ENCODE measurements at places on chromosomes 7 and 10.
A peak's percentile ranks its signal among the peaks of the same experiment; 100 is the strongest.

- DNase-seq: no peak
These were observed 7.5 kb upstream of the ZKSCAN1 start for GRCh38 chr7:100007887-100008286.

- DNase-seq: no peak
These were observed 10.8 kb downstream of the BTRC start for GRCh38 chr10:101364721-101365120.

DNA sequence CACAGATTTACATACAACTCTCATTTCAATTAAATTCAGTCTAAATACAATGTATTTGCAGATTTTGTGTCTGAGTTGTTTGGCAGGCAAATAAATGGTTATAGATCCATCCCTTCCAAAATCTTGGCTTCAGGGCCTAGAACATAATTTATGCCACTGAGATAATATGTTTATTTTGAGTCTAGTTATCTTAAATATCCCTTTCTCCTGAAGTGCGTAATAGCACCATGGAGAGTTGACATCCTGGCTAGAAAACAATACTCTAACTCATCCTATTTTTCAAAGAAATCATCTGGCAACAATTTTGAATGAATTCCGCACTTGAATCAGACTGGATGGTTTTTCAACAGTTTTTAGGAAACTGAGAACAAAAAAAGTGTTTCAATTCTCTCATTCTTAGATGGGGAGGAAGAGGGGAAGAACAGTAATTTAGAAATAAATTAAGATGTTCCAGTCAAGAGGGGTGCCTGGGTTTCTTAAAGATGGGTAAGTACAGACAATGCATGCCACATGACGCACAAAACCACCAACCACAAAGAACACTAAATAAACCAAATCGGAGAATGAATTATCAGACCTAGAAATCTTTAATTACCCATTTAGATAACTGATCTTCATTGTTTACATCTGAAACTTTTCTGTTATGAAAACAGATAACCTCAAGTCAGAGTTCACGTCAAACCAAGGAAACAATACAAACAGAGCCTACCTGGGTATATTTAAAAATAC is 228.7 kb upstream of the PTN start:
- DNase-seq: no peak

DNA sequence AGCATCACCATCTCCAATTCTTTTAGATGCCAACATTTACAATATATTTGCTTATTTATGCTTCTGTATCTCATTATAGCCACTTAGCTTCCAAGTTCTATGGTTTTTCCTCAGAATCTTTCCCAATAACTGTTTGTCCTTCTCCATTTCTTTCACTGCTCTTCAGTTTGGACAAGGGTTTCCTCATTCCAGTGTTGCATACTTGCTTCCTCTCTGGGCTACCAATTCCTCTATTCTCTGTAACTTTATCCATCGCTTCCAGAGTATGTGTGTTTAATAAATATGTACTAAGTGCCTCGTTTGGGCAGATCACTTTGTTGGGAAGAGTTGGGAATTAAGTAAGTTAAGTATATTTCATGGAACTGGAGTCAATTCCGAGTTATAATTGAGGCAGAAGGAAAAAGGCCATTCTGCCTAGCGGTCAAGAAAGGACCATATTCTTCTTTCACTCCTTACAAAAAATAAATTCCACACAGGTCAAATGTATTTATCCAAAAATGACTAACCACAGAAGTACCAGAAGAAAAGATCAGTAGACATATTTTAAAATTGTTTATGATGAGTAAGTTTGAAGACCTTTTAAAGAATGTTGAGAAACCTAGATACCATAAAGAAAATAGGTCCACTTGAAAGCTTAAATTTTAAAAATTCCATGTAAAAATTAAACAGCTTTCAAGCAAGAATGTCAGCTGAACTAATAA is 10.8 kb downstream of the STAMBPL1 start:
- DNase-seq: no peak

- no peak for DNase-seq
These were observed 166.3 kb downstream of the PTPRN2 start for GRCh38 chr7:158421361-158421760.

DNA sequence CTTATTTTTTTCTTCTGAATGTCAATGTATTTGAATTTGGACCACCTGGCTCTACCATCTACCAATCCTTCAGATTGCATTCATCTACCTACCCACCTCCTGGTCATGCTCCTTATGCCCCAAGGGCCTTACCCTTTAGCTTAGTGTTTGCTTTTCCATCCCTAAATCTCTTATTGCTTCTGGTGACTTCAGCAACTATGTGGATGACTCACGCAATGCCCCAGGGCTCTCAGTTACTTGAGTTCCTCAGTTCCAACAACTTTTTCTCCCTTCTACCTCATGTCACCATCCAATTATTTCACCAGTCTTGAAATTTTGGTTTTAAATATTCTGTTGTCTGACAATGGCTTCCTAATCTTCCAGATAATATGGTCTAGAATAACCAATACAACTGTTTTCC is 118.9 kb downstream of the CFAP58 start:
- no peak for DNase-seq

GRCh38 chr10:112271982-112272381 is 11.2 kb upstream of the TECTB start:
- no peak for DNase-seq

DNA sequence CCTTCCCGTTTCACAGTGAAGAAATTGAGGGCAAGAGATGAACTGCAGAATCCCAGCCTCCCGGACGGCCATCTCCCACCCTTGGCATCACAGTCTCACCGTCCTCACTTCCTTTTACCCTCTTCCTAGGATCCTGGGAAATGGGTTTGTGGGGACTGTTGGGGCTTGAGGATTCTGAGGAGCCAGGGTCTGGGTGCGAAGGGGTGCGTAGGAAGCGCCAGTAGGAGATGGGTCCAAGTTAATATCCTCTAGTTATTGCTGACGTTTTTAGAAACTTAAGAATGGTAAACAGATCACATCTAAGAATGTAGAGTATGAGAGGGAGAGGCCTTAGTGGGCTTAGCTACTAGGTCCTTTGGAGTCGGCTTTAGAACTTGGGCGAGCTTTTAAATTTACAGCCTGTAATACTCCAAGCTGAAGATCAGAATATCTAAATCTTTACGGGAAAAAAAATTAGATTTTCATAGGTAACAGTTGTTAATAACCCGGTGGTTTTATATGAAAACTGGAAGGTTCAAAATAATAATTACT is 696 bp downstream of the MALSU1 start:
- DNase-seq: no peak

- no peak for DNase-seq
These were observed 22.0 kb downstream of the PAX2 start for GRCh38 chr10:100767422-100767775.

DNA sequence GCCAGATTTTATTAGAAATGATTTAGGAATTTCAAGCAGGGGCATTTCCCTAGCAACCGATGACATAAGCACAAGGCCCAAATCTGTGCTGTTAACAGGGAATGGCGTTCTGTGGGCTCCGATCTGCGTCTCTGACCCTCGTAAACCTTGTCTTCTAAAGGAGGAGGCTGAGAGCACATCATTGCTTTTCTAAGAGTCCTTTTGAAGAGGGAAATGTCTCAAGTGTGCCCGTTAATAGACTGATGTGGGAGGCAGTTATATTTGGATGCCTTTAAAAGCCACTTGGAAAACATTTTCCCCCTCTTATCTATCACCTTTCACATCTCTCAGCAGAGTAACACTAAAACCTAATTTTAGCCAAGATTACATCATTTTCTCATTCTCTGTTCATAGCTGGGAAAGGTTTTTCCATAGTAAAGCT is 424.1 kb upstream of the GALNT17 start:
- no peak for DNase-seq

DNA sequence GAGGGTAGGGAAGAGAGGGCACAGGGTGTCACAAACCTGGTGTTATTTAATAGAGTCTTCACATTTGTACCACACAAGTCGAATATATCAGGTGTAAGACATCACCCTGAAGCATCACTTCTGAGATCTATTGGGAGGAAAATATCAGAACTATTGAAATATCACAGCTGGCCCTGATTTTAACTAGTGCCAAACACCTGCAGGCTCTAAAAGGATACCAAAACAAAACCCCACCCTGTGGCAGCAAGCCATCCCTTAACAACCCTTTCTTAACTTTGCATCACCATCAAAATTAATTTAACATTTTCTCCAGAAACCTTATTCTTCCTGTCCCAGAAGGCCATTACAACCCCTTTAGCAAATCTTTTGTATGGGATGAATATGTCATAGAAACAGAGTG is 365.4 kb downstream of the SUGCT start:
- no peak for DNase-seq

- DNase-seq: no peak
These were observed 4.4 kb upstream of the ABHD11 start for GRCh38 chr7:73742753-73743641.

GRCh38 chr10:95287281-95287680 is 3.5 kb downstream of the PDLIM1 start:
- DNase-seq: no peak

GRCh38 chr10:107653832-107654287 is 489.4 kb upstream of the SORCS1 start:
- no peak for DNase-seq

DNA sequence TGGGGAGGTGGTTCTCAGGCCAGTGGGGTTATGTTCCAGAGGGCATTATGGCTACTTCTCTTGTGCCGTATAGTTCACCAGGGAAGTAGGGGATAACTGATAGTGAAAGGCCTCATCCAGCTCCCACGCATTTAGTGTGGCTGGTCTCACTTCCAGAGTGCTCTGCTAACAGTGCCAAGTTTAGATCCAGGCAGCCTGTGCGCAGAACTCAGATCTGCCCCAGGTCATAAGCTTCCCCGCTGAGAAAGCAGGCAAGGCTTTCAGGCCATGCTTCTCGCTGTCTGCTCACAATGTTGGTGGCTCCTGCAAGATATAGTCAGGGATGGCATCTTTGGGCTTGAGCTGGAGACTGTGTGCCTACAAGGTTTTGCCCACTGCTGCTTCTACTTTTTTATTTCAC is 11.3 kb downstream of the AGK start:
- no peak for DNase-seq

GRCh38 chr7:27095897-27096767 is at the start of gene HOXA1:
HOXA1 (minus strand) TSS chr7:27096000; CDS start chr7:27095912, 88 bp downstream.
- DNase-seq: peak; percentile 64

- DNase-seq: no peak
These were observed 201.4 kb downstream of the TNS3 start for GRCh38 chr7:47380325-47381133.

- no peak for DNase-seq
These were observed 89.9 kb downstream of the ADCY1 start for GRCh38 chr7:45663965-45664633.

GRCh38 chr7:11491811-11492210 is 340.2 kb downstream of the THSD7A start:
- DNase-seq: no peak

DNA sequence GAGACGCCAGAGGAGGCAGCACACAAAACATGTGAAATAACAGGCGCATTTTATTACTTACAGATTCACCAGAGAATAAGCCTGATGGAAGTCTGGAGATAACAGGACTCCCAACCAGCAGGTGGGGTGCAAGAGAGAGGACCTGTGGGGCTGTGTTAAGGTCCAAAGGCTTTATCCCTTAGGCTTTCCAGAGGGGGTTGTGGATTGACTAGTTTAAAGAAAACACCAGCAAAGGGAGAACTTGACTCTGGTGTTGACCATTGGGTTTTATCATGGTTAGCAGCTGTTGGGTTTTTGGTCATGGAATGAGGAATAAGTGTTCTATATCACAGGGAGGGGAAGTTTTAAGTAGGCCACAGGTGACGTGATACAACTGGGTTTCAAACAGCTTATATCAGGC is 1.6 kb upstream of the CRPPA start:
- no peak for DNase-seq

DNA sequence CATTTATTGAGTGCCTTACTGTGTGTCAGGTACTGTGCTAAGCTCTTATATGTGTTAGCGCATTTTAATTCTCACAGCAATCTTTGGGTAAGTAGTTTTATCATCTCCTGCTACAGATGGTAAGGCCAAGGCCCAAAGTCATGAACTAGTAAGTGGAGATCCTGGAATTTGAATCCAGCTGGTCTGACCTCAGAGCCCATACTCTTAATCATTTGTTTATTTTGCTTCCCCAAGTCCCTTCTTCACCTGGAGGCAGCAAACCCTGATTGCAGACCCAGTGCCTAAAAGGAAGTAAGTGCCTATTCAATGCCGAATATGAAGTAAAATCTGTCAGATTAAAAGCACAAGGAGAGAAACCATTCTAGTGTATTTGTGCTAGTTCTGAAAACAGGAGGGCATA is 182.9 kb upstream of the TCF7L2 start:
- DNase-seq: no peak

GRCh38 chr7:55381696-55382095 is 16.6 kb downstream of the LANCL2 start:
- no peak for DNase-seq

DNA sequence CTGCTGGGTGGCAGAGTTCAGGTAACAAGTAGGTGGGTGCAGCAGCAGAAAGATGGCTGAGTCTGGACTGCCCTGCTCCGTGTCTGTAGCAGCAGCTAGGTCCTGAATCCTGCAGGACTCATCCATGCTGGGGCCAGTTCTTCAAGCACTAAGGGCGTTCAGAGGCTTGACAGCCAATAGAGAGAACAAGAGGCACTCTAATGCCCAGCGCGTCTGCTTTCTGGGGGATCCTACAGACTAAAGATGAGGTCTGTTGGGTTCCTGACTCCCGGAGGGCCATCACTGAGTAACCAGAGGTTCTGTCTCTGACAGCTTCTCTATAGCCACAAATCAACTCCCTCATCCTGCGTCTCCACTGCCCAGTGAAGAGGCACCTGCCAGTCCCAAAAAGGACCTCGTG is 125.5 kb downstream of the PTPN20 start:
- no peak for DNase-seq

DNA sequence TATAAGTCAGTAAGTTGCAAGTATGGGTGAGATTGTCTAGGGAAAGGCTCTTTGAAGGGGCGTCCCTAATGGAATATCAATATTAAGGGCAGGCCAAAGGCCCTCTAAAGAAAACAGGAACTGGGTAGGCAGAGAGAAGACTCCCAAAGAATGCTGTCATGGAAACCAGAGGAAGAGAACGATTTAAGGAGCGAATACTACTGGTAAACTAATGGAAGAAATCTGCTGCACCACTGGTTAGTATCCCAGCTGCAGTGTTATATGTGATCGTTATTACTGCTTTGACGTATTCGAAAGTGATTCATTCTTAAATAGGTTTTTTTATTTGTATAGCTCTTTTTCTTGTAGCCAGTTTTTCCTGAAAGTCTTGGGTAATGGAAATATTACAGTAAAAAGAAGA is 1.3 kb downstream of the CASP2 start:
- DNase-seq: no peak

- DNase-seq: no peak
These were observed 930.6 kb upstream of the ZNF722 start for GRCh38 chr7:63067897-63068585.

DNA sequence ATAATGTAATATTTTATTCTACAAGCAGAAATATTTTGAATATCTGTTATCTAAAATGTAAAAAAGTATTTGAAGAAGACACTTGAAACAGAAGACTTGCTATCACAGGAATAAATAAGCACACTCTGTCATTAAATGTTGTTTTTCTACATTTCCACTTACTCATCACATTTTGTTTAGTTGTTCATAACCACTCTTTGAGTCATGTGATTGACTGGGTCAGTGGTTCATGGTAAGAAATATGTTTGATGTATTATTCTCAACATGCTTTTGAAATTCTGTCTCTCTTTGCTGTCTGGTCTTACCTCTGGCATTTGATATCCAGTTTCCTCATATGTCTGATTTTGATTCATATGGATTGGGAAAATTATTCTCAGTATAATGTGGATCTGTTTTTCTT is 171.8 kb downstream of the SUGCT start:
- no peak for DNase-seq

Measured in stimulated activated CD8-positive, alpha-beta memory T cell treated with anti-CD3 and anti-CD28 coated beads, Interleukin-12 subunit alpha, Interleukin-12 subunit beta, amount 100 ng/mL, for 4 hours (primary cell).